Stimulated activated CD8-positive, alpha-beta memory T cell treated with anti-CD3 and anti-CD28 coated beads, Interleukin-7, amount 100 ng/mL, for 24 hours (primary cell): ENCODE measurements at places on chromosomes 16 and 17.

- DNase-seq, result no peak
Observed at GRCh38 chr17:18181358-18181757, 2.3 kb upstream of the ALKBH5 start.

- no peak for DNase-seq
Observed at GRCh38 chr17:50439008-50439407, 13.0 kb downstream of the ACSF2 start.

- DNase-seq, result no peak
Observed at GRCh38 chr16:77679901-77680300, 42.4 kb upstream of the NUDT7 start.

DNA sequence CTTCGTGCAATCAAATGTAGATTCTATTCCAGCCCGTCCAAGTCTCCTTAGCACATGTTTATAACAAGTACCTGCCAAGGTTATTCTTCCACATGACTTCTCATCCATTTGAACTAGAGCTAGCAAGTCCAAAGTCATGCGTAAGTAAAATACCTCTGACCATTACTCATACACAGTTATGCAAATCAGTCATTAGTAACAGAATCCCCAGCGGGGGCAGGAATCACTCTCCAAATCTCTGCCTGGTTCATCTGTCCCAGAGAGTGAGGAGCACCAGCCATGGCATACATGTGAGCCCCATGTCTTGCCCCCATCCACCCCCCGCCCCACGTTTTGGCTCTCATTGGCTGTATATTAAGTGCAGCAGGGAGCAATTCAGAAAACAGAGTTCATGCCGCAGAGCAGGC is 27.7 kb downstream of the SRL start:
- DNase-seq, result no peak

- DNase-seq, result no peak
Observed at GRCh38 chr17:48134912-48135480, 27.4 kb downstream of the SNX11 start.

- no peak for DNase-seq
Observed at GRCh38 chr17:82939621-82940135, 99.9 kb upstream of the ZNF750 start.

- no peak for DNase-seq
Observed at GRCh38 chr16:3161235-3162018, 26.6 kb upstream of the OR1F1 start.

GRCh38 chr16:12245921-12246720 is 269.6 kb downstream of the SNX29 start:
- no peak for DNase-seq

- no peak for DNase-seq
Observed at GRCh38 chr17:17416400-17417360, 60.1 kb upstream of the MED9 start.

DNA sequence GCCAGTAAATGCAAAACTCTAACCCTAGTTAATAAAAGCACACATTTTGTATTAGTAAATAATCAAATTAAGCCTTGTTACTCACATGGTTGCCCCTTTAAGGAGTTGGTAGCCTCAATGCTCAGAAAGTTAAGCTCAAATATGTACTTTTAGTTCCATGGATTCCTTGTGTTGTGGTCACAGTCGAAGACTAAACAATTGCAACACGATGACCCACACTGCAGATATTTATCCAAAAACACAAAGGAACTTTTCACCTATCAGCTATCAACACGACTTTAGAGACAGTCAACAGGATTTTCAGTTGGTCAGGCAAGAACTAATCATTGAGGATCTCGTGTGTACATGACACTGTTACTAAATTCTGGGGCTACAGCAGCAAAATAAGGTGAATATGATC is 47.4 kb upstream of the NUDT7 start:
- no peak for DNase-seq

GRCh38 chr16:3553138-3553923 is 23.9 kb downstream of the NLRC3 start:
- DNase-seq, result no peak

- DNase-seq, result no peak
Observed at GRCh38 chr16:53495325-53495724, 7.7 kb downstream of the AKTIP start.

DNA sequence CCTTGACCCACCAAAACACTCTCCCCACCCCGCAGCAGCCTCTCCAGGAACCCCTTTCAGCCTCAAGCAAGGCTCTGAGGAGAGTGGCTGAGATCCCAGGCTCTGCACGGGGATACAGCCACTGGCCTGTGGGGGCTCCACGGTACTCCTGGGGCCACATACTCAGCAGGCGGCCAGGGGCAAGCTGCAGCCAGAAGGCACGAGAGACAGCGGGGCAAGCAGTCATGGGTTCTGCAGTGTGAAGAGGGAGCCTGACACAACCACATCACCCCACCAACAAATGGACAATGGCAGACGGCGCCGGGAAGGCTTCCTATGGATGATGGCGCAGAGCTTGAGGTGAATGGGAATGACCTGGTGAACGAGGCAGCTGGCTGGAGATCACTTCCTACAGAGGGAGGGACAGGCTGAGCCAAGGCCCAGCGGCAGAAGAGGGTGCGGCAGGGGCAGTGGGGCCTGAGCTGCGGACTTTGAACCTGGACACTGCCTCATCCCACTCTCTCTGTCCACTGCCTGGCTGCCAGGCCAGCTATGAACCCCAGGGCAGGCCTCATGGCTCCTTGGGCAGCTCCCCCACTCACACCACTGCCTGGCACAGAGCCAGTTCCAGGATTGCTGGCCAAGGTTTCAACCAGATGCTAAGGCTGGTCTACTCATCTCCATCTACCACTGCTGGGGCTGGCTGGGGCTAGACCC is 10.8 kb upstream of the BCAR1 start:
- no peak for DNase-seq

GRCh38 chr17:49468811-49469385 is 26.2 kb upstream of the NGFR start:
- DNase-seq, result no peak

DNA sequence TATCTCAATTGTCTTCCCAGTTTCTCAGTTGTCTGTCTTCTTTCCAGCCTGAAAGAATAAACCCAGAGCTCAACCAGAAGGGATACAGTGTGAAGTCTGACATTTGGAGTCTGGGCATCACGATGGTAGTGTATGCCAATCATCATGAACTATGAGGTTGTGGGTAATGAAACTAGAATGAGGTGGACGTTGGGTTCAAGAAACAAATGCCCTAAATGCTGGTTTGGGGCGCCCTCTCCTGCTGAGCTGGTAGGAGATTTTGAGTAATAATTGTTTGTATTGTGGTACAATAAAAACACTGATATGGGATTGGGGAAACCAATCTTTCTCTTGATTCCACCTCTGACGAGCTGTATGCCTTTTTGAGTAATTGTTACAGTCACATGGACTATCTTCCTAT is 110.4 kb downstream of the MAP2K6 start:
- DNase-seq, result no peak

DNA sequence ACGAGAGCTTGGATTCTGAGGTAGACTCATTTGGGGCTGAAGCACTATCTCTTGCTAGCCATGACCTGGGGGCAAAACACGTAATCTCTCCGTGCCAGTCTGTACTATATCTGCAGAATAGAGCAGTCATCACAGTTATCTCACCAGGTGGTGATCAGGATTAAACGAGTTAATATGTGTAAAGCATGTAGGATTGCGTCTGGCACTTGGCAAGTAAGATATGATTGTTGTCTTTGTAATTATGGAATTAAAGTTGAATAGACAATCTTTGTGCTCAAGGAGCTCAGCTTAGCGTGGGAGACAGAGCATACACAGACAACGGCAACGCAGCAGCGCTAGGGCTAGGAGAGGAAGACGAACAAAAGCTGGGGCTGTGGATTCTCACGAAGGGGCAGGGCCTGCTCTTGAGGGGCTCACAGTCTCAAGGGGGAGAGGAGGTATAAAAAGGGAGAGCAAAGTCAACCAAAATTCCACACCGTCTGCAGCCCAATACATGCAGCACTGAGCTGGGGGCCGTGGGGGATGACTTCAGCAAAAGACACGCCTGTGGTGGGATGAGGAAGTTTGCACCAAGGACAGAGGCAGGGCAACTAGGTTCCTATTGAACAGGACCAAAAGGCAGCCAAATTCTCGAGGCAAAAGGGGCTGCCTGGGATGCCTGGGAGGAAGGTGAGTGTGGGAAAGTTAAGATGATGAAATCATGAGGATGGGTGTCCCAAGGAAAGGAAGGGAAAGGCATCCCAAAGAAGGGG is 68.6 kb downstream of the SDK2 start:
- no peak for DNase-seq

- DNase-seq, result peak; percentile 73
Observed at GRCh38 chr17:59155439-59156177, at the start of gene PRR11. Gene PRR11, plus strand, starts transcription at chr17:59155746. Its CDS starts 14,007 bp downstream, at chr17:59169753.

DNA sequence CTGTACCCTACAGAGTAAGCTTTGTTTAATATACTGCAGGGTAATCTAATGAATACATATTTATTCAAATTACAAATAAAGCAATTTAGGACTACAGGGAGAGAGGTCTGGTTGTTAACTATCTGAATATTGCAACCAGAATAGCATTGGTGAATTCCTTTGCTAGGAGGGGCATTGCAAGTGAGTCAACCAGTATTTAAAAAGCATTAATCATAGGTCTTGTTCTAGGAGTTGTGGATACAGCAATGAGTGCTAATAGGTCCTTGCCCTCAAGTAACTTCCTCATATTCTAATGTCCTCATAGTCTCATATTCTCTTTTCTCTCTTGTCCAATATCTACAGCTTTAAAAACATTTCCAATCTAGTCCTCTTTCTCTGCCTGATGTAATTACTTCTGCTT is 531.4 kb downstream of the CDH11 start:
- DNase-seq, result no peak

DNA sequence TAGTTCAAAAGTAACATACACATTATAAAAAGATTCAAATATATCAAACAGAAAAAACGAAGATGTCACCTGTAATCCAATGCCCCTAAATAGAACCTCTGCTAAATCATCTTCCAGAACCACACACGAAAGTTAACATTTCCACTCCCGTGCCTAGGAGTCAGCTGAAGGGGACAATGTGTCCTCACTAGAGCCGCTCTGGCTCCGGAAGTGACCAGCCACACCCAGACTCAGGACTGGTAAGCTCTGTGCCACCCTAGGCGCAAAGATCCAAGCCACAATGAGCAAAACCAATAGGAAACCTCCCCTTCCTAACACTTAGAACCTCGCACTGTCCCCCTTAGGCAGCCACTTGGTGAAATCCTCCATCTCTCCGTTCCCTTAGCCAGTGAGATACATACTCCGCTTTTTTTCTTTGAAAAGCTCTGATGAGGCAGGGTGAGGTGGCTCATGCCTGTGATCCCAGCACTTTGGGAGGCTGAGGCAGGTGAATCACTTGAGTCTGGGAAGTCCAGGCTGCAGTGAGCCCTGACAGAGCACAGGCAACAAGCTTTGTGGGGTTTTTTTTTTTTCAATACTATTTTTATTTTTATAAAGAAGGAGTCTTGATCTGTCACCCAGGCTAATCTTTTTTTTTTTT is 11.8 kb downstream of the CTRB1 start:
- DNase-seq, result no peak

GRCh38 chr17:28527181-28527681 is 21.1 kb downstream of the FOXN1 start:
- no peak for DNase-seq

DNA sequence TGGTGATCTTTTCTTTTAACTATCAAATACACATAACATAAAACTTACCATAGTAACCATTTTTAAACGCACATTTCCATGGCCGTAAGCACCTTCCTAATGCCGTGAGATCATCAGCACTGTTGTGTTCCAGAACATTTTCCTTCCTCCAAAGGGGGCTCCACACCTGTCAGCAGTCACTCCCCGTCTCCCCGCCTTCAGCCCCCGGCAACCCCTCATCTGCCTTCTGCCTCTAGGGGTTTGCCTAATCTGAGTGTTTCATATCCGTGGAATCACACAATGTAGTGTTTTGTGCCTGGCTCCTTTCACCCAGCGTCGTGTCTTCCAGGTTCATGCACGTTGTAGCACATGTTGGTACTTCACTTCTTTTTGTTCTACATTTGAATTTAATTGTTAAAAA is 350.1 kb upstream of the TNRC6C start:
- no peak for DNase-seq

DNA sequence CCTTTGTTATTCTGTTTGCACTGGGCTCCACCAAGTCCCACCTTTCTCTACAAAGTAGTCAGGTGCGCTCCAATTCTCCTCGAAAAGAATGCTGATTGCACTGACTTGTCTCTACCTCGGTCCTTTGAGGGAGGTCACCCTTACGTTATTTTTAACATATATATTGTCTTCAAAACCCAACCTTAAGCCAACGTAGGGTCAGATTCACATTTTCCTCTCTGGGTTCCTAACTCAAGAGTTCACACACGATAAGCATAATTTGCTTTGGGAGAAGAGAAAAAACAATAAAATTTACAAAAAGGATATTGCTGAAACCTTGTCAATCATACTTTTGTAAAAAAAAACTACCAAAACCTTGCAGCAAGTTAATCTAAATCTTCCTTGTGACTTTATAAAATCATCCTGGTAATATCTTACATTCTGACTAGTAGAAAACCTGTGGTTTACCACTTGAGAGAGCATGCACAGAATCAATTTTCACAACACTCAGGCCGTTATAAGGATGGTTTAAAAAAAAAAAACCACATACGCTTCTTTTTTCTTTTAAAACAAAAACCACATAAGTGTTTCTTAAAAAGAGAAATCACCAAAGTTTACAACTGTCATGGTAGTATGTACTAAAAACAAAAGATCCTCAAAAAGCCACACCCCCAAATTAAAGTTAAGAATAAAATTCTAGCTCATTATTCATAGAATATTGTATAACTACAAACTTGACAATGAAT is 72.2 kb upstream of the TRAP1 start:
- no peak for DNase-seq
